ENCODE measurements at places on chromosomes 16 and 17. TPM values are rescaled to one million over a fixed set of nuclear protein-coding genes. Genes with fewer than 3 reads are reported as not detected.

HEXIM2 gene
- total RNA-seq = 13.5 TPM

KRTAP4-1 gene
- total RNA-seq = not detected

DNA sequence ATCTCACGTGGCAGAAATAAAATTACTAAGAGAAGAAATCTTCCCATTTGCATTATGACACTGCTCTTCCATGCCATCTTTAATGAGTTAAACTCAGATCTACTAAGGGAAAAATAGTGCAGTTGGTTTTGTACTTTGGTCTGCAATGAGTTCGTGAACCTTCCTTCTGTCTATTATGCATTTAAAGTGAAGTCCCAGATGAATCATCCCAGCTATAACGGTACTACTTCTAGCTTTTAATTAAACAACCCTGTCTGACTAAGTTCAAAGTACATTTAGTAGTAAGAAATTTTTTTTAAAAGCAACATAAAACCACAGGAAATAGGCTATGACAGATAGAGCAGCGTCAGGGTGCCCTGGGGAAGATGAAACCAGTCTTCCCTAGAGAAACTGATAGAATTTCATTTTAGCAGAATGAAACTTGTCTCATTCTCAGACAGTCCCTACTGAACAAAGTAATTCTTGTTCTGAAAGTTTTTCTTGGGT is 1.8 kb downstream of the TMIGD1 start:
- H3K27me3 ChIP-seq = no peaks in the 10 kb centered on the region
- no peak overlapping the region for H3K4me3 ChIP-seq
- H3K27ac ChIP-seq = no peak overlapping the region
- no peak for DNase-seq

GRCh38 chr16:63652091-63652490 is 1469.8 kb downstream of the CDH11 start:
- no peaks in the 10 kb centered on the region for H3K36me3 ChIP-seq
- no peaks in the 10 kb centered on the region for H3K27me3 ChIP-seq
- DNase-seq = no peak
- H3K4me1 ChIP-seq = no peaks in the 10 kb centered on the region
- no peak overlapping the region for H3K4me3 ChIP-seq
